ENCODE measurements at places on chromosomes 16 and 17.

GRCh38 chr16:14497245-14498082 is 132.6 kb downstream of the PARN start:
- no peak for DNase-seq

GRCh38 chr16:64459821-64460220 is 662.0 kb downstream of the CDH11 start:
- no peak for DNase-seq

GRCh38 chr17:45951941-45952340 is 47.1 kb upstream of the STH start:
- DNase-seq, result no peak

DNA sequence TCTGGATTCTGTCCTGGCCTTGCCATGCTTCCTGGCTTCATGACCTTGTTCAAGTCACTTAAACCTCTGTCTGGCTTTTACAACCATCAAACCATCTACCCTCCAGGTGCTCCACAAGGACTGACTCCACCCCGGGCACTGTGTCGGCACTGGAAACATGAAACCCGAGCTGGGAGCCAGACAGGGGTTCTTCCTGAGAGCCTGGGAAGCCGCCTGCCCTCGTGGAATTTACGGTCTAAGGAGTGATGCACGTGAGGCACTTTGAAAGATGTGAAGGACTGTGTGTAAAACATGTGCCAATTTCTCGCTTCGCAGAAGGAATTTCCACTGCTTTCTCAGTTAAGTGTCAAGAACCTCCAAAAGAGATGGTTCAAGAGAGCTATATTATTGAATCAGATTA is 11.6 kb downstream of the CDK5R1 start:
- no peak for DNase-seq
